Activated gamma-delta T cell treated with Interleukin-2 at 50 U/mL for 16 hours (primary cell): ENCODE measurements at places on chromosomes 2 and 18.

- no peak for DNase-seq
These were observed 171.4 kb upstream of the ALPP start for GRCh38 chr2:232207174-232207573.

- no peak for DNase-seq
These were observed 30.0 kb downstream of the PMAIP1 start for GRCh38 chr18:59929621-59930295.

- DNase-seq: no peak
These were observed 33.6 kb upstream of the SERPINE2 start for GRCh38 chr2:224072541-224073188.

DNA sequence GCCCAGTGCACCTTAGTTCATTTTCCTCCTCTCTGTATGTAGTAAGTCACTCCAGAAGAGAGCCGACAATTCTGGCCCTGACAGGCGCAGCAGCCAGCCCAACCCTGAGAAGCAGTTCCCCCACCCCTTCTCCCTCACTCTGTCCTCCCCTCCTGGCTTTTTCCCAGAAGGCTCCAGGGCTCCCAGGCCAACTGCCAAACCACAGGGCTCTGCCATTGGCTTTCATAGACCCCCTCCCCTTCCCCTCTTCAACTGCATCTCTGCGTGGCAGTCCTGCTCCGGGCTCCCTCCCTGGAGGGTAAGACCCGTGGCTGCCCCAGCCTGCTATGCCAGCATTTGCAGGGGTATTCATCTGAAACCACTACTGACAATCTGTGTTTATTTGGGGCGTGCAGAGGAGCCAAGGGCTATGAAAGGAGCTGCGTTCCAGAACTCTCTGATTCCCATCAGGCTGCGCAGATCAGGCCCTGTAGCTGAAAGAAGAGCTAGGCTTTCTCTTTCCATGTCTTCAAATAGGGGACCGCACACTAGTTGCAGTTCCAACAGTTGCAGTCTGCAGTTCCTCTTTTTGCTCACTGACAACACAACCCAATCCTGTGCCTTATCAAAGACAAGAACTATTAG is 388.6 kb upstream of the TNP1 start:
- no peak for DNase-seq

- DNase-seq: no peak
These were observed 21.0 kb downstream of the AGAP1 start for GRCh38 chr2:235514627-235515363.

DNA sequence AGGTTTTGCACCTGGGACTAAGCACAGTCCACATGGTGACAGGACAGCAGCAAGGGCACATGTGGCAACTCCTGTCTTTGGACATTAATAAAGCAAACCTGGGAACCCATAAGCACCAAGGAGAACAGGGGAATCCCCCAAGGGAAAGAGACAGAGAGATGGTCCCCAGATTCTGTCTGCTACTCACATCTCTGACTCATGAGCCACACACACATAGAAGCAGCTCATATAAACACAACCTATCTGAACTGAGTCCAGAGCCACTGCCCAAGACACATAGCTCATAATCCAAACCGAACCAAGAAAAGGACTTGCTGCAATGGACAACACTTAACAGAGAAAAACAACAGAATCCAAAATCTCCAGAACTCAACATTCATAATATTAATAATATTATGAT is 82.5 kb downstream of the OSBPL1A start:
- DNase-seq: no peak

DNA sequence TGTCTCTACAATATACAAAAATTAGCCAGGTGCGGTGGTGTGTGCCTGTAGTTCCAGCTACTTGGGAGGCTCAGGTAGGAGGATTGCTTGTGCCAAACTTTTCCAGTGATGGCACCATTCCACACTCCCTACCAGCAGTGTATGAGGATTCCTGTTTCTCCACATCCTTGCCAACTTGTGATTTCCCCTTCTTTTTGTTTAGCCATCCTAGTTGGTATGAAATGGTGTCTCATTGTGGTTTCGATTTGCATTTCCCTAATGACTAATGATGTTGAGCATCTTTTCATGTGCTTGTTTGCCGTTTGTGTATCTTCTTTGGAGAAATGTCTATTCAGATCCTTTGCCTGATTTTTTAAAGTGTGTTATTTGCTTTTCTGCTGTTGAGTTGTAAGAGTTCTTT is 41.0 kb downstream of the EPB41L5 start:
- DNase-seq: no peak

DNA sequence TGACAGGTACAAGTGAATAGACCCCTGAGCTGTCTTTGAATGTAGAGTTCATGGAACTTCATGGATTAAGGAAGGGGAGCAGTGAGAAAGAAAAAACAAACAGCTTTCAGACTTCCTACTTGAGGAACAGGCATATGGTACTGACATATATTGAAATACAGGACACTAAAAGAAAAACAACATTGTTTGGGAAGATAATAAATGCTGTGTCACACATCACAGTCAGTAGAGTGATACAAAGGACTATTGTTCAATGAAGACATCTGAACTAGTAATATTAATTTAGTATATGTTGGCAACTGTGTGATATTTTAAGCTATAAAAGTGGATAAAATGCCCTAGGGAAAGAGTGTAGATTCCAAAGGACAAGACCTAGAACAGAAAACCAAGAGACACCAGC is 3.3 kb downstream of the DSC2 start:
- DNase-seq: no peak

- no peak for DNase-seq
These were observed 1183.2 kb upstream of the ACVR2A start for GRCh38 chr2:146661473-146662096.

- DNase-seq: no peak
These were observed 139.0 kb downstream of the ANKRD44 start for GRCh38 chr2:197171582-197171981.

DNA sequence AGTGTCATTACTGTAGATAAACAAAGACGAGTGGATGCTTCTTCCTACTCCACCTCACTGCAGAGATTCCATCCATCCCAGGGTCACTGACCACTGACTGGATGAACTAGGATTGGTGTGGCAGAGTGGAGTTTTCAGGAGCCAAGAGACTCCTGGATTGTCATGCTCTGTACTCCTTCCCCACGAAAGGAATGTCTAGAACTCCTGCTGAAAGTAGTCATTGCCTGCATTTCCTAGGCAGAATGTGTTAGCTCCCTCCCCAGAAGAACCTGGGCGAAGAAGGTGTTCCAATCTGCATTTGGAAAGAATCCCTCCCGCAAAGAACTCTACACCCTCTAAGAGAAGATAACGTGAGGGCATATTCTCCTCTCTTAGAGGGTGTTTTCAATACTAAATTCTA is 6.2 kb downstream of the PAX8 start:
- no peak for DNase-seq

- no peak for DNase-seq
These were observed 57.8 kb downstream of the MSH2 start for GRCh38 chr2:47460766-47461165.

- DNase-seq: no peak
These were observed 86.1 kb downstream of the L3MBTL4 start for GRCh38 chr18:6328621-6329010.
